ENCODE measurements at places on chromosomes 7 and 10. TPM values are rescaled to one million over a fixed set of nuclear protein-coding genes. Genes with fewer than 3 reads are reported as not detected.
A peak's percentile ranks its signal among the peaks of the same experiment; 100 is the strongest.

Gene PSMC2
- 106 TPM for total RNA-seq

DNA sequence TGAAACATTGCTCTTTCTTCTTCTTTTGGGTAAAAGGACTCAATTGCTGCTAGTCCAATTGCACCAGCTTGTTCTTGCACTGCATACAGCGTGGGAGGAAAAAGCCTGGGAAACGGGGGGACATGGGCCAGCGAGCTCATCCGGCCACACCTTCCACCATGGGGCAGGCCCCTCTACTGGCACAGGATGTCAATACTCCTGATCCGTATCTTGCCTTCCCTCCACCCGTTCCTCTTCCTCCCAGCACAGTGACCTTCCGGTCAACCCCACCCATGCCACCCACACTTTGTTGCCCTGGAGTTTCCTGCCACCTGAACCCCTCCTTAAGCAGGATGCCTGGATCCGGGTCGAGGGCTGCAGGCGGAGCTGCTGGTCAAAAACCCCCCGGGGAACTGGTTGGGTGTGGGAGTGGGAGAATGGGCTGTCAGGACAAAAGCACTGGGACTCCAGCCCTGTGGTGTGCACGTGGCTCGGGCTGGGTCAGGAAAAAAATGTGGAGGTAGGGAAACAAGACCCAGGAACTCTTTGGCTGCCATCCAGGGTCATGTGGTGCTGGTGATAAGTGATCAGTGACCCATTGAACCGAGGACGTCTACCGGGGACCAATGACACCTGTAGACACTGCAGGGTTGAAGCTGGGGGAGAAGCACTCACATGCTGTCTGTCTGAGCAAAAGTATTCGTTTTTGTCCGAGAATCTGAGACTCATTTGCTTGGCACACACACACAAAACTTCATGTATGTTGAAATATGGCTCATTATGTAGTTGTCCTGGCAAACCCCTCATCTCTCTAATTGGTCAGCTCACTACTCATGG lies 8.1 kb downstream of the IL2RA start:
- DNase-seq = peak; percentile 80

DNA sequence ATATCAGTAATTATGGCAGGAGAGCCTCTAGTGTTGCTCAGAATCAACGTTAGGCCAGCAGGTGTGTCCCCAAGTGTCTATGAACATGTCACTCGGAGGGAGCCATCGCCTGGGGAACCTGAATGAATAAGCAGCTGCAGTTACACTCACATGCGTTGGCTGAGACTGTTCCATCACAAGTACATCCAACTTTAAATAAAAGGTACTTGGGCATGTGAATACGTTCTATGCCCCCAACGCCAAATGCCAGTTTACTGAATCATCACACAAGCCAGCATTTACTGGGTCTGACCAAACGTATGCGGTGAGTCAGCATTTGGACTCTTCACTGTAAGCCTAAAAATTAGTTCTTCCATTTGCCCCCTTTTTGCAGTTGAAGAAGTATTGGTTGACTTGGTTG lies 207.6 kb upstream of the PLXNA4 start:
- no peak for DNase-seq

DNA sequence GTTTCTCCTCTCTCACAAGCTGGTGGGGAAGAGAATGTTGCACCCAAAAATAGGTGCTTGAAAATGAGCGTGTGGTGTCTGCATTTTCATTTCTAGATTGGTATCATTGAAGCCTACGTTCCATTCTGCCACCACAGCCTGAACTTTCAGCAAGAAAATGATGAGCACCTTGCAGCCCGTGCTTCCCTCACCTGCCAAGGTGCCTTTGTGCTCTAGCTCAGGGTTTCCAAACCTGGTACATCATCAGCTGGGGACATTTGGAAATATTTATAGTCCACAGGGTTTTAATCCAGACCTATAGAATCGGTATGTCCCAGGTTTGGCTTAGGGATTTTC lies 701.2 kb downstream of the AUTS2 start:
- DNase-seq = no peak

- no peak for DNase-seq
Observed at GRCh38 chr10:11655836-11656235, 44.4 kb upstream of the USP6NL start.

Gene CDNF
- 2.3 TPM for total RNA-seq

Gene GIMAP4
- 18.2 TPM for total RNA-seq

DNA sequence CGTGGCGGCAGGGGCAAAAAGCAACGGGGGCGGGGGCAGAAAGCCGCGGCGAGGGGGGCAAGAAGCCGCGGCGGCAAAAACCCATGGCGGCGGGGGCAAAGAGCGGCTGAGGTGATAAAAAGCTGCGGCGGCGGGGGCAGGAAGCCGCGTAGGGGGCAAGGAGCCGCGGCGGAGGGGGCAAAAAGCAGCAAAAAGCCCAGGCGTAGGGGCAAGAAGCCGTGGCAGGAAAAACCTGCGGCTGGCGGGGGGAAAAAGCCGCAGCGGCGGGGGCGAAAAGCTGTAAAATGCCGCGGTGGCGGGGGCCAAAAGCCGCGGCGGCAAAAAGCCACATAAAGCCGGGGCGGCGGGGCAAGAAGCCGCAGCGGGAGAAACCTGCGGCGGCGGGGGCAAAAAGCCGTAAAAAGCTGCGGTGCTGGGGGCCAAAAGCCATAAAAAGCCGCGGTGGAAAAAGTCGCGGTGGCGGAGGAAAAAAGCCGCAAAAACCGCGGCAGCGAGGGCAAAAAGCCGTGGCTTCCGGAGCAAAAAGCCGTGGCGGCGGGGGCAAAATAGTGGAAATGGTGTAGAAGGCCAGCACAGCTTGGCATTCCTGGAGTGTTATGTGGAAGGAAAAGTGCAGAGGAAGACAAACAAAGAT lies 487.8 kb downstream of the ZNF33B start:
- DNase-seq = no peak

DNA sequence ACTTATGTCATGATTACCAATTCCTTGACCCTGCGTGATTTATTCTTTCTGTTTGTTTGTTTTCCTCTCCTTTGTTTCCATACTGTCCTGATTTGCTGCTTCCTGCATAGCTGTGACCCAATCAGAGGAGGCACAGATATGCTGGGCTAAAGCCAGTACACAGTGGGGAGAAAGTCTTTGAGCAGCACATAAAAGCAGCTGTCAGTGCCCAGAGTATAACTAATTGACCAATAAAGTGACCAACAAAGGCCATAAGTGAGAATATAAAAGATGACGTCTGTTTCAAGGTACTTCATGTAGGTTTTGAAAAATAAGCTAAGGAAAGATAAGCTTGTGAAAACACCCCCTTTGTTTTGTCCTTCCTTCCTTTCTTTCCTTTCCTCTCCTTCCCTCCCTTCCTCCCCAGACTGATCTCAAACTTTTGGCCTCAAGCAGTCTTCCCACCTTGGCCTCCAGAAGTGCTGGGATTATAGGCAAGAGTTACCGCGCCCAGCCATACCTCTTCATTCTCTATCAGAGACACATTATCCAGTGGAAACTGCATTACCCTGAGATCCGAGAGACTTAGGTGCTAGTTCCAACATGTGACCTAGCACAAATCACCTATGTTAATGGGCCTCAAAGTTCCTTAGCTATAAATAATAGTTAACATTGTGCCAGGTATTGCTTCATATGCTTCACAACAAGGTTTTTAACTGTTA lies 17.0 kb downstream of the BCAP29 start:
- no peak for DNase-seq

Gene DPP6
- not detected for total RNA-seq

GRCh38 chr10:47264797-47265281 lies 35.2 kb upstream of the GDF10 start:
- DNase-seq = peak; percentile 61

Gene HILPDA
- total RNA-seq = 14.0 TPM

DNA sequence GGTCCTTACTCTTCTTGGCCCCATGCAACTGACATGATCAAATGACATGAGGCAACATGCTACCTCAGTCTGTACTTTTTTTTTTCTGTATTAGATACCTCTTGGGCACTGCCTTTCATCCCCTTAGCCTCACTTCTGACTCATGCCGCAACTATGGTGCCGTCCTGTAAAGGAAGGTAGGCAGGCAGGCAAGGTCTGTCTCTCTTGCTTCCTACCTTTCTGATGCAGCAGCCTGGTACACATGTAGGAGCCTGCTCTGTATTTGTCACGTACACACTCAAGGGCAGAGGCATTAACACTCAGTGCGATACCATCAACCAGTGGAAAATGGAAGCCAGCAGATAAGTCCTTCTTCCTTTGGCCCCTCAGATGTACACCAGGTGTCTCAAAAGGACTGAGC lies 146.7 kb downstream of the ATE1 start:
- no peak for DNase-seq

Gene BPGM
- total RNA-seq = 13.2 TPM

DNA sequence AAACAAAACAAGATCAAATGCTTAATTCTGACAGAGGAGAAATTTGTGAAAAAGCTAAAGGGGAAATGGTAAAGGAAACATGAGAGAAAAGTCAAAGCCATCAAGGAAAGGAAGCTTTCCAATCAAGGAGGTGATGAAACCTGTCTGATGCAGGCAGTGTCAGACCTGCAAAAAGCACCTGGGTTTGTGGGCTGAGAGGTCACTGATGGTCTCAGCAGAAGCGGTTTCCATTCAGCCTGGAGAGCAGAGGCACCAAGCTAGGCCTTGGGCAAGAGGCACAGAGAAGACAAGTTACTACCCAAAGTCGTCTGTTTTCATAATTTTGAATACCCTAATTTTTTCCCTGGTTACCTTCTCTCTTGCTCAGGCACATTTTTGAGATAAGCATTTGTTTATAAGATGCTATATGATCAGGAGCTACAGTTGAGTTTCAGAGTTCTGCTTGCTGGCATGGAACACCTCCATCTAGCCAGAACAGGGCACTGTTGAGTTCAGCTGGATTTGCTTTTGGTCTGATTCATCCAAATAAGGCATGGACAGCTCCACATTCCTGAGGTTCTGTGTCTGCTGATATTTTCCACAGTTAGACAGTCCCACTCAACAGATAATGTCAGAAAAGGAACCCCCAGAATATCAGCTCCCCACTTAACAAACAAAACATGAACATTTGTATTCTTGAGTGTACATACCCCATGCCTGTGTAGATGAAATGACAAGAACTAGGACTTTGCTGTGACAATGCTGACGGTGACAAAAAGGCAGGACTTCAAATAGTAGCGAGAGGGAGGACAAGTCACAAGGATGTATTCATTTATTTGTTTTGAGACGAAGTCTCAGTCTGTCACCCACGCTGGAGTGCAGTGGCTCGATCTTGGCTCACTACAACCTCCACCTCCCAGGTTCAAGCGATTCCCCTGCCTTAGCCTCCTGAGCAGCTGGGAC lies 4.9 kb upstream of the PPIA start:
- DNase-seq = no peak

Gene RARRES2
- 10.6 TPM for total RNA-seq

Gene EPHB6
- total RNA-seq = 2.0 TPM

GRCh38 chr7:76225951-76226350 lies 24.3 kb downstream of the SRRM3 start:
- no peak for DNase-seq

GRCh38 chr7:67950321-67951083 lies 953.9 kb downstream of the TYW1 start:
- no peak for DNase-seq

- DNase-seq = no peak
Observed at GRCh38 chr10:45452743-45453452, 78.9 kb downstream of the ALOX5 start.

GRCh38 chr7:44276571-44277221 lies 48.7 kb downstream of the CAMK2B start:
- DNase-seq = peak; percentile 63

- DNase-seq = no peak
Observed at GRCh38 chr10:119409385-119409784, 133.1 kb downstream of the RGS10 start.

- no peak for DNase-seq
Observed at GRCh38 chr7:123727071-123727837, 21.5 kb downstream of the WASL start.

DNA sequence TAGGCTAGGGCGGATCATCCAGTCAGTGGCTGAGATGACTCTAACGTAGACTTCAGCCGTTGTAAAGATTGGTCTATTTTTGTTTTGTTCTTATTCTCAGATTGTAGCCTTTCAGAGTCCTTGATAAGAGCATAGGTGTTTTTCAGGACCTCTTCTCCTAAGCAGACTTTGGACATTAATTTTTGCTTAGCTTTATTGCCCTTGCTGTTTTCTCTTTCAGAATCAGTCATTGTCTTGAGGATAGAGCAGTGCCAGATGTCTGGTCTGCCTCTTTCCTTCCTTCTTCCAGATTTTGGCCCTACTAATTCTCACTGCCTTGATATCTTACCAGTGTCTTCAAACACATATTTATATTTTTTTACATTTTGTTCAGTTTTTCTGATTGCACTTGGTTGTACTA lies 49.5 kb downstream of the C1GALT1 start:
- no peak for DNase-seq

- no peak for DNase-seq
Observed at GRCh38 chr10:101367569-101368453, 13.8 kb downstream of the BTRC start.

Gene STEAP1
- total RNA-seq = 6.5 TPM

- no peak for DNase-seq
Observed at GRCh38 chr10:114902151-114902550, 35.8 kb upstream of the TRUB1 start.

Gene MET
- 9.2 TPM for total RNA-seq

GRCh38 chr10:112771733-112772132 lies 178.3 kb upstream of the TCF7L2 start:
- DNase-seq = no peak

DNA sequence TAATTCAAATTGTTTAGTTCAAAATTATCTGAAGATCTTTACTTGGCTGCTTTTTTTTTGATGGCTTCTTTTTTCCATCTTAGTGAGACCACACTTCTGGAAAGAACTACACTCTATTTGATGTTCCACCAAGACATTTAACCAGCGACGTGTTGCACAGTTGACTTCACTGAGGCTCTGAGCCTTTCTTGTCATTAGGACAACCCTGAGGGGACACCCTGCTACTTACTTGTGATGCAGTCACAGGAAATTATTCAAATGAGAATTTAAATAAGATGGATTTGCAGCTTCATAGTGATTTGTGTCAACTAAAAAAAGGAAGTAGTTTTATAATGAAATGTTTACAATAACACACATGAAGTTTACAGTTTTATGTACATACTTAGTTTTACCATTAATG lies 25.6 kb upstream of the PIK3CG start:
- no peak for DNase-seq

GRCh38 chr10:52566471-52567246 lies 205.9 kb downstream of the MBL2 start:
- no peak for DNase-seq

DNA sequence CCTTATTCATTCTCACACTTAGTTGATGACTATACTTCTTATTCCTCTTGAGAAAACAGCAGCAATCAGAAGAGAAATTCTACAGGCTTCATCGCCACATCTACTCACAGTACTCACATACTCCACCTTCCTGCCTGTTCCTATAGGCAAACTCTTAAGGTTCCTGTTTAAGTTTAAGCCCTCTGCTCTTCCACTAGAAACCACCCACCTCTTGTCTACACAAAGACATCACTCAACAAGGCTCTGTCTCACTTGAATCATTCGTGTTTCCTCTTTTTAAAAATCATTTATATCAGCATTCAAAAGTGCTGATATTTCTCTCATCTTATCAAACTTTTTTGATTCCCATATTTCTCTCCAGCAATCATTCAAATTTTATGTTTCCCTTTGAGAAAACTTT lies 85.5 kb upstream of the ADO start:
- DNase-seq = no peak
